Frontal cortex (tissue), 4 donors: ENCODE measurements at places on chromosomes 2 and 18. TPM values are rescaled to one million over a fixed set of nuclear protein-coding genes. Genes with fewer than 3 reads are reported as not detected.

DNA sequence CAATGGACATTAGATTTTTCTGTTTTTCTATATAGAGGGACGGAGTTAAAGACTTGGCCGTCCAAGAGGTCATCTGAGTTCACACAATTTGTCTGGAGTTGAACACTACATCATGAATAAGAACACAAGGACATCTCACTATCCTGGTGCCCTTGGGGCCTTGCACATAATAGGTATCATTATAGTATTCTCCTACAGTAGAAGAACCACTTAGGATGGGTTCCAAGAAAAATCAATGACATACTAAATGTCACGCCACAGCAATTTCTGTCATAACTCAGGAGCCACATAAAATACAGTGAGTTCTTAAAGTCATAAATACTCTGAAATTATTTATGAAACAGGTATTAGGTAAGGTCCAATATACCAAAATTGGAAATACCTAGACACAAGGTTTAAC, 154.4 kb downstream of the NCKAP5 start:
- no peak for DNase-seq

DNA sequence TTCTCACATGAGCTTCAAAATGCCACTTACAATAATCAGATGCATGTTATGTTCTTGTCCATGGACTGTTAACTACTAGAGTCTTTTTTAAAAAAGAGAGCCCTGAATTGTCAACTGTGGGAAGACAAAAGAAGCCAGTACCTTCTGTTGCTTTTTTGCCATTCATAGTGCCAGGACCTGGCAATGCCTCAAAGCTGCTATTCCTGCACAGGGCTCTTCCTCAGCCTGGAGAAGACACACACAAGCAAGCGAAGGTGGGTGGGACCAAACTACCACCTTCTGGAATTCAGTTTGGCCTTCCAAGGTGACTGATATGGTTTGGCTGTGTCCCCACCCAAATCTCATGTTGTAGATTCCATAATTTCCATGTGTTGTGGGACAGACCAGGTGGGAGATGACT, 160.6 kb downstream of the AFF3 start:
- no peak for DNase-seq

GRCh38 chr2:28801726-28802125, 8.9 kb upstream of the SPDYA start:
- no peak for DNase-seq

GRCh38 chr2:8225798-8226197, 456.1 kb upstream of the ID2 start:
- no peak for DNase-seq

DNA sequence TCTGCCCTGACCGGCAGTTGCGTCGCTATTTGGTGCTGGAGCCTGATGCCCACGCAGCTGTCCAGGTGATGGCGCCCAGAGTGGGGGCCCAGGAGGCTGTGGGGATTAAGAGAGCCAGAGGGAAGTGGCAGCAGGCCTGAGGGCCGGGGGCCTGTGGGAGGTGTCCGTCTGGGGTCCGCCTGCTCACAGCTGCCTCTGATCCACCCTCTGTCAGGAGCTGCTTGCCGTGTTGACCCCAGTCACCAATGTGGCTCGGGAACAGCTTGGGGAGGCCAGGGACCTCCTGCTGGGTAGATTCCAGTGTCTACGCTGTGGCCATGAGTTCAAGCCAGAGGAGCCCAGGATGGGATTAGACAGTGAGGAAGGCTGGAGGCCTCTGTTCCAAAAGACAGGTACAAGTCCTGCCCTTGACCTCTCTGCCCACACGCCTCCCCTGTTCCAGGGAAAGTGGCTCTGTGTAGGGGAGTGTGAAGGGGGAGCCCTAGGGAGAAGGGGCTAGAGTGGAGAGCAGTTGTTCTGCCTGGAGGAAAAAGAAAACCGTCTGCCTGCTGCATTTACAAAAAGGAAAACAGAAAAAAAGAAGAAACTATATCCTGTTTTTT, 11.6 kb downstream of the STK11IP start:
- DNase-seq: no peak

- no peak for DNase-seq
These were observed 595 bp upstream of the HDHD2 start for GRCh38 chr18:47150824-47151366.

GRCh38 chr2:222871291-222871690, 10.5 kb downstream of the ACSL3 start:
- no peak for DNase-seq

DNA sequence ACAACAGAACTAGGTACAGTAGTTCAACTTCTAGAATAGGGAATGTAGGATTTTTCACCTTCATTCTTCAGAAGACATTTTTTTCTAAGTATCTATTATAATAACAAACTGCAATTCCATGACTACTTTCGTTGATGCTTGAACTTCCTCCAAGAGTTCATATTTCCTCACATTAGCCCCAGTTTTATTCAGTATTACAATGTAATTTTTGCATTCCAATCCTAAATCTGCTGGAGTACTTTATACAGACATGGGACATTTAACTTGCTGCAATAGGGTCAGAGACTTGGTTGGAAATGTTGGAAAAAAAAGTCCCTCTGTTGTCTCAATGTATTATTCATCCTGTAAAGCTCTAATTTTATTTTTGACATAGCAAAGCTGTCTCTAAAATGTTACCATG, 19.6 kb upstream of the FTCDNL1 start:
- DNase-seq: no peak

DNA sequence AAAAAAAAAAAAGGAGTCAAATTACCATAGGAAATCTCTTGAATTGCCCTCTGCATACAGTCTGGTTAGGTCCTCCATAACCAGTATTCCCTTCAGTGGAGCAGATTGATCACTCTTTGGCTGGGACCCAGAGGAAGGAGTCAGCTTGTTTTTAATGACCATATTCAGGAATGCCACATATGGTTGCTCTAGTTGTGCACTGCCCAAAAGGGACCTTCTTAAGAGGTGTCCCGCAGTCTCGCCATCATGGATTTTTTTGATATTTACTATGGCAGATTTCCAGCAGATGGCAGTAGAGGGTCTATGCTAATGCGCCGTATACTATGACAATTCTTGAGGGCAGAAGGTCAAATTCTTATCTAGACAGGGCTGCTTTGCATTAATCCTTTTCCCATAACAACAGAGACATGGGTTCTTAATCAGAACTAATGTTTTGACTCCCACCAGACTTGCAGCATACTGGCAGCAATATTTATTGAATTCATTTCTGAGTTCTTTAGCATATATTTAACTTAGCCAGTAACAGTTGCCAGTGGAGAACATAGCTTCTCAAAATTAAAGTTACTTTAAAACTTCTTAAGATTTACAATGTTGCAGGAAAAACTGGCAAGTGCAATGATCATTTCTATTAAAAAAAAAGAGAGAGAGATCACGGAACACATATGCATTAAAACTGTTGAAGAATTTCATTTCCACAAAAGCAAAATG, 31.8 kb upstream of the INPP4A start:
- DNase-seq: peak; percentile 12

DNA sequence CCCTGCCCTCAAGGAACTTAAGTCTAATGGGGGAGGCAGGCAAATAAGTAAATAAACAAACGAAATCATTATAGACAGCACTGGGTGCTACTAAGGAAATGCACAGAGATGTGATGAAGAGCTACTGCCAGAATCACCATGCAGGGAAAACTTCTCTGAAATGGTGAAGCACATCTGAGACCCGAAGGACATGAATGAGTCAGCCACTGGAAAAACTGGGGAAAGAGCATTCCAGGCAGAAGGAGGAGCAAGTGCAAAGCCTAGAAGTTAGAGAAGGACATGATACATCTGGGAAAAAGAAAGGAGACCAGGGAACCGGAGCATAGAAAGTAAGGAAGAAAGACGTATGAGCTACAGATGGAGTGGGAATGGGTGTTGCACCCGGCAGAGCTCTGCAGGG, 56.8 kb downstream of the TGFA start:
- DNase-seq: no peak

DNA sequence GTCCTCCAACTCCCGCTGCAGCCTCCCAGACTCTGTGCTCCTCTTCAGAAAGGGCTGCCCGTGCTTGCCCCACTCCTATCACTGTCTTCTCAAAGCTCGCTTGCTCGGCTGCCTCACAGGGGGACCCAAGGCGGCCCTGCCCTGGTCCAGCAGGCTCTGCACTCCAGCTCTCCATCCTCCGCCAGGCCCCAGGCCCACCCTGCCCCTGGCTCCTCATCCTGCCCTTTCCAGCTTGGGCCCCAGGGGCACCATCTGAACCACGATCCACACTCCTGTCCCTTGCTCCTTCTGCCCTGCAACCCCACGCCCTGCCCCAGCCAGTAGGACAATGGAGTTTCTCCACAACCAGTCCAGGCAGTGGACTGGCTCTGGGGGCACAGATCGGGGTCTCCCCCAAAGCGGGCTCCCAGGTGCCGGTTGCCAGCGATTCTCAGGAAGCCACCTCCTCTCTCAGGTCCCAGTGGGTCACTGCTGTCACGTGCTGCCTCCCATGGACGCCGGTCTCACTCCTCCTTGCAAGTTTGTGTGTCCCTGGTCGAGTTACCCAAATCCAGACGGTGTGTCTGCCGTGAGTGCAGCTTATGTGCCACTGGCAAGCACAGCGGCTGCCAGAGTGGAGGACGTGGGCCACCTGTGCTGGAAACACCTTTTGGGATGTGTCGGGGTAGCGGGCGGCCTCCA, 238.5 kb downstream of the HDAC4 start:
- DNase-seq: no peak

- DNase-seq: no peak
These were observed 619.0 kb downstream of the SLC4A3 start for GRCh38 chr2:220246386-220246785.

- no peak for DNase-seq
These were observed 487.6 kb downstream of the METTL4 start for GRCh38 chr18:2083691-2084090.

DNA sequence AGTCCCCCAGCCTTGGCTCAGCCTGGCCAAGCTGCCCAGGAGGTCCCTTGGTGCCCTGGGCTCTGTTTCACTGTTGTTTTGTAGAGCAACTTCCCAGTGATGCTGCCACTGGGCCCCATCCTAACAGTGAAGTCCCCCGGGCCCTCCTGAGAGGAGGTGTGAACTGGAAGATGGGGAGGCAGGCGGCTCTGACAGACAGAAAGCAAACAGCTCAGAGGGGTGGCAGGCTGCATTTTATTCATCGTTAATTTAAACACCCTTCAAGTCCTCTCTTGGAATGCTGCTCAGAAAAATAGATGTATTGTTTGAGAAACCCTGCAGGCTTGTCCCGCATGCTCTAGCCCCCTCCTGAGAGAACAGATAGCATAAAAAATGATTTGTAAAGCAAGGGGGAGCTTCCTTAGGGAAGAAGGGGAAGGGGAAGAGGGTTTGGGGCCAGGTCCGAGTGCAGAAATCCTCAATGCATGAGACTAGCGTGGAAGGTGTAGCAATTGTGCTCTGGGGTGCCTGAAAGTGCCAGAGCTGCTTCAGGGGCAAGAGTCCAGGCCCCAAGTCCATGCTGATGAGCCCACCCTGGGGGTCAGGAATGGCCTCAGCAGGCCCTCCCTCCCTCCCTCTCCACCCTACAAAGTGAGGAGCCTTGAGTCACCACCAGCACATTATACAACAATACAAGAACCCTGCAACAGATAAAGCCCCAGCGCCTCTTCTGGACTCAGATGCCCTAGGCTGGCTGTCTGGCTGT, 113.6 kb downstream of the MSH2 start:
- no peak for DNase-seq

DNA sequence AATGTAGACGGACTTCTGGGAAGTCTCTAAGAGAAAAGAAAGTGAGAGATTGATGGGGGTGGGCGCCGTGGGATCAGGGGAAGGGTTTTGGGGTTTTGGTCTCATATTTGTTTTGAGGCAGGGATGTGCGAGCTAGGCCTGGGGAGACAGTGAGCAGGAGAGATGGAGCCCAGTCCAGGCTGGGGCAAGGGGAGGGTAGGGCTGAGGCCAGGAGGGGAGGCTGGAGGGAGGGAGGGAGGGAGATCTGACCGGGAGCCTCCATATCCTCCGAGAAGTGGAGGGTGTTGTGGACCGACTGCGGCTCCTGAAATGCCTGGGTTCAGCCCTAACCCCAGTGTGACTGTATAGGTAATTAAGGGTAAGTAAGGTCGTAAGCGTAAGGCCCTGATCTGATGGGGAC, 72.8 kb upstream of the ODC1 start:
- DNase-seq: no peak

GRCh38 chr2:160362541-160362940, 131.1 kb downstream of the RBMS1 start:
- DNase-seq: no peak

GRCh38 chr18:12840382-12840781, 43.7 kb downstream of the PTPN2 start:
- DNase-seq: no peak

DNA sequence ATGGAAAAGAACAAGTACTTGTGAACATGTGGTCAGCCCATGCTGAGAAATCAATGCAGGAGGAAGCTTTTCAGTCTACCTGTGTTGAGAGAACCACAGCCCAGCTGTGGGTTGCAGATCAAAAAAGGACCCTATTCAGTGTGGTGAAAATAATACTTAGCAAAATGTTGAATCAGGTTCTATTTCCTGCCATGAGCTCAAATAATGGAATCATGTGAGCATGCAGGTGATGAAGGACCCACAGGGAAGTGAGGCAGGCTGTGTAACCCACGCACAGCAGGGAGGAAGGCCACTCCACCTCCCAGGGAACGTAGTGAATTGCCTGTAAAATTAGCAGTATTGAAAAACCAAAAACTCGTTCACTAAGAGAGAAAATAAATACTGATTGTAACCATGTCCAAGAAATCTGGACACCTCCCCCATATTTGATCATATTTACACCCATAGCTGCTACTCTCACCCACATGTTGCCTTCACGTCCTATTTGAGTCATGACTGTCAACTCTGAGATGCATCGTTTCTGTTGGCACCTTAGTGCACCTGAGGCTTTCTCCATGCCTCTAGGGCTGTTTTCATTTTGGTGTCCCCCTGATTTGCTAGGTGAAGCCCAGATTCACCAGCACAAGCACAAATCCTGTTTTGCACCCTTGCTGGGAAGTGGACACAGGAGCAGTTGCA, 20.5 kb upstream of the BCL2L11 start:
- no peak for DNase-seq

DNA sequence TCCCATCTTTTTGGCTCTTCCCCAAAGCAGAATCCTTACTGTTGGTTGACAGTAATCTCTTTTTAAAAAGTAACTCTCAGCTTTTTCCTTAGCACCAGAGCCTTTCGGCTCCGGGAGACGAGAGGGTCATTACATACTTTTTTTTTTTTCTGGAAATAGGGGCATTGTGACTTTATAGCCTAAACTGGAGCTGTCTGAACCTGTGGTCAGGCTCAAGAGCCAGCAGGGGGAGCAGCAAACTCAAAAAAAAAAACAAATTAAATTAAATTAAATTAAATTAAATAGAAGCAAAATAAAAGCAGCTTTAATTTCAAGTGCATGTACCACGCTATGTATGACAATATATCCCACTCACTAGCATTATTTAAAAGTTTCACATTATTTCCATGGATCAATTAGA, 156.6 kb downstream of the DTNA start:
- DNase-seq: no peak

Gene ZFAND2B
- total RNA-seq: 10.2 TPM

Gene CNDP1
- under 0.01 TPM for total RNA-seq

Gene SGPP2
- total RNA-seq: 0.82 TPM

Gene CMPK2
- 10.2 TPM for total RNA-seq

Gene UPP2
- 1.6 TPM for total RNA-seq

Gene ZSWIM2
- 0.41 TPM for total RNA-seq
